Common myeloid progenitor, CD34-positive (primary cell): ENCODE measurements at places on chromosomes 2 and 18.

DNA sequence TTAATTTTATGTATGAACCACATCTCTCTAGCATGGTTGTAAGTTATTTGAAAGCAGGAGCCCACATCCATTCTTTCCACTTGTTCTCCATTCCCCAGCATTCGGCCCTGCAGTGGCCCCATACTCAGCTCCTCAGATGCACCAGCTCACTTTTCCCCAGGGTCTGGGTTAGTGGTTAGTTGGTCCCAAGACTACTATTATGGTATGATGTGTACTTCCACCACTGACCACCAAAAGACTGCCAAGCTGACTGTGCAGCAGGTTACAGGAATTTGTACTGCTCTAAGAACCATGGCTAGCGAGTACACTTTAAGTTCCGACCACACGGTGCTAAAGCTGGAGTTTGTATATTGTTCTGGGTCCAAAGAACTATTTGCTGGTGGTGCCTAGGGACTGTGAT, 413.6 kb upstream of the TCF4 start:
- DNase-seq, result no peak

DNA sequence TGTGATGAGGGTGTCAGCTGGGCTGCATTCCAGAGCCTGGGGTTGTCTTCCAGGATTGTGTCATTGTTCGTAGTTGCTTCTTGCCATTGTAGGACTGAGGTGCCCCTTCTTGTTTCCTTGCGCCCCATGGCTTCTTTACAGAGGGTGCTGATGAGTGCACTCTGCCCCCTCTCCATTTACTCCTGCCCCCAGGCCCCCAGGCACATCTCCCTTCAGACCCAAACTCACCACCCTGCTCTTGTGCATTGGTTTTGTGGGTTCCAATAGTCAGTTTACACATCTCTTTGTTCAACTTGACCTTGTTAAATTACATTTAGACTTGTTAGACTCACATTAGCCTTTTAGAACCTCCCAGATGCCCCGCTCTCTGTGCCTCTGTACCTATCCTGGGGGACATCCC, 33.1 kb downstream of the HJURP start:
- no peak for DNase-seq

GRCh38 chr2:70041663-70042062, 45.6 kb upstream of the PCBP1 start:
- DNase-seq, result no peak

DNA sequence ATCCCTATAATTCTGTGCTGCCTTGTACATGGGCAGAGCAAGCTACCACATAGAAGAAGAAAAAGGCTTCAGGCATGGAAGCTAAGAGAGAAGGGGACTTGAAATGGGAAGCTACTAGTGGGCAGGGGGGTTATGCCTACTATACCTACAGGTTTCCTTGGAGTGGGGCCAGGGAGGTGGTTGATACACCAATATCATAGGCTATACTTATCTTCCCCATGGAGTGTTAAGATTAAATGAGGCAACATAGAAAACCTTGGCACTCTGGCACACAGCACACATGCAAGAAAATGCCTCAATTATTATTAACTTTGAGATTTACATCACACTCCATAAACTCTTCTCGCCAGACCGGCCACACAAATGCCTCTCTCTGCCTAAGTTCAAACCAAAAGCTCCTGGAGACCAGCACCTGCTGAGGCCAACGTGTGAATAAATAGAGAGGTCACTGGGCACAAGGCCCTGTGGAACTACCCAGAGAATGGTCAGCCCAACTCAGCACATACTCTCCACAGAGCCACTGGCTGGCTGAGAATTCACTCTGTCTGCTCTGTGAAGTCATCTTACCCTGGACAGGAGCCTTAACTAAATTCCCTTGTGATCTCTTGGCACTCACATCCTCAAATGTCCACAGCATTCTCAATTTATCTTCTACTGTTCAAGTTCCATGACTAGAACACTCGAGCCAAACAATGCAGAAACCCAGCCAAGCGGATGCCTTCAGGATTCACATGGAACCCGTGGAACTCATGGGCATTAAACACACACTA, 498.7 kb downstream of the BCL11A start:
- DNase-seq, result no peak

GRCh38 chr18:56085551-56085950, 497.6 kb upstream of the TCF4 start:
- no peak for DNase-seq

DNA sequence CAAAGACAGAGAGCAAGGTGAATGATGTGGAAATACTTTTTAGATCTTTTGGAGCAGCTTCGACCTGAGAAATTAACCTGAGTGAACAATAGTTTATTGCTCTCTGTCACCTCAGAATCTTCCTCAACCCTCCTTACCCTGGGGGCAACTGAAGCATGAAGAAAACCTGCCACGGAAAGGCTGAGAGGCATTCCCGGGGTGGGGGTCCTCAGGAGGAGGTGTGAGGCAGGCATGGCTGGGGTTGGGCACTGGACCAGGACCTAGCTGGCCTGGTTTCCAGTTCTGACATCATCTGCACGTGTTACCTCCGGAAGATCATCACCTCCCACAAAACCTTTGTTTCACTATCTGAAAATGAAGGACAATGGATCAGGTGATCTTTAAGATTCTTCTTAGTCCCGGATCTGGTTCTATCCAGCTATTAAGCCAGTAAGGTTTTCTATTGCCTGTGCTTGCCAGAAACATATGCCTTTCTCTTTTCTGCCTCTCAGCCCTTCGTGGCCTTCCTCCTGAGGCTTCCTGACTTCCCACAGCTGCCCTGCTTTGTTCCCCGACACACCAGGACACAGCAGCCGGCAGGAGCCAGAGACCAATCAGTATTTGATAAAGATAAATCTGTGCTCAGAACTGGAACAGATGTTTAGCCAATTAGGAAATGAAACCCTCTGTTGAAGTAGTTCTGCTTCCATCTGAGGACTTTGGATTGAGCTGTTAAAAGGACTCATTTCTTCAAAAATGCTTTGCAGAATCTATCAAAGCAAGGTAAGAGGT, 232.5 kb downstream of the TDRD15 start:
- DNase-seq, result no peak

GRCh38 chr18:26286008-26286407, 59.8 kb downstream of the TAF4B start:
- peak; percentile 20 for DNase-seq

DNA sequence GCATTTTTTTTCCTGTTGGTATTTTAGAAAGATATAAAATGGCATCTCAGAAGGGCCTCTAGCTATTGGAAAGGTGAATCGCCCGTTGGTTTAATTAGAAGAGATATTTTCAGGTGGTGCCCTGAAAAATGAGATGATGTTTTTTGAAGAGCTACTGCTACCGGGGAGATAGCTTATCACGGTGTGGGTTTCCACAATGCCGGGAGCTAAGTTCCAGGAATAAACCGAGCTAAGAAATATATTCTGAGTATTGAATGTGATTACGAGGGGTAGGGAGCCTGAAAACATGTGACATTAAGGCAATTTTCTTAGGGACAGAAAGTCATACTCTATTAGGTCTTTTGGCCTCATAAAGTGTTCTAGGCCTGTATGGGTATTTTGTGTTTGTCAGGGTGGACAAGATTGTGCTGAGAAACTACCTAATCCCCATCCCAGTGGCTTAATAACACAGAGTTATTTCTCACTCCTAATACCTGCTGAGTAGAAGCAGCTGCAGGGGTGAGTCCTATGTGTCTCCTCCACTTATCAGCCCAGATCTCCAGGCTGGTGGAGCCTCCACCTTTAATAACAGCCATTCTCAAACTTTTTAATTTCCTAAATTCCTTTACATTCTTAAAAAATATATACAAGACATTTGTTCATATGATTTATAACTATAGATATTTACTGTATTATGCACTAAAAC, 150.2 kb downstream of the LRRTM1 start:
- no peak for DNase-seq
